ENCODE measurements at places on chromosomes 5 and 9.
A peak's percentile ranks its signal among the peaks of the same experiment; 100 is the strongest.

GRCh38 chr9:124038239-124038638, 26.7 kb downstream of the LHX2 start:
- DNase-seq: peak; percentile 17

DNA sequence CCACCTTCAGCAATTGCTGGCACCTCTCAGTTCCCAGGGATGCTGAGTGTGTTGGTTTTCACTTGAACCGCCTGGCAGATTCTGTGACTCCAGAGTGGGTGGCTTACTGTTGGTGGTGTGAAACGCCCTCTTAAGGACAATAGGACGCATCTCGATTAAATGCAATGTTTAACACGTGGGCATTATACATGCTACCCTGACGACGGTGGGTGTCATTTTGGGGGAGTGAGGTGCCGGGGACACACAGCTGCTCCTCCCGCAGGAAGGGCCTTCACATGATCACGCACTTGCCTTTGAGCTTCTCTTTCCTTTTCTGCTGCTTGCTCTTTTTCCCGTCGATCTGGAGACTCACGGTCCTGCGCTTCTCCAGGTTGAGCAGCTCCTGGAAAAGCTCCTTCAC, 29.7 kb downstream of the DIRAS2 start:
- DNase-seq: no peak

GRCh38 chr9:114501796-114502682, 3.2 kb downstream of the WHRN start:
- DNase-seq: peak; percentile 43

DNA sequence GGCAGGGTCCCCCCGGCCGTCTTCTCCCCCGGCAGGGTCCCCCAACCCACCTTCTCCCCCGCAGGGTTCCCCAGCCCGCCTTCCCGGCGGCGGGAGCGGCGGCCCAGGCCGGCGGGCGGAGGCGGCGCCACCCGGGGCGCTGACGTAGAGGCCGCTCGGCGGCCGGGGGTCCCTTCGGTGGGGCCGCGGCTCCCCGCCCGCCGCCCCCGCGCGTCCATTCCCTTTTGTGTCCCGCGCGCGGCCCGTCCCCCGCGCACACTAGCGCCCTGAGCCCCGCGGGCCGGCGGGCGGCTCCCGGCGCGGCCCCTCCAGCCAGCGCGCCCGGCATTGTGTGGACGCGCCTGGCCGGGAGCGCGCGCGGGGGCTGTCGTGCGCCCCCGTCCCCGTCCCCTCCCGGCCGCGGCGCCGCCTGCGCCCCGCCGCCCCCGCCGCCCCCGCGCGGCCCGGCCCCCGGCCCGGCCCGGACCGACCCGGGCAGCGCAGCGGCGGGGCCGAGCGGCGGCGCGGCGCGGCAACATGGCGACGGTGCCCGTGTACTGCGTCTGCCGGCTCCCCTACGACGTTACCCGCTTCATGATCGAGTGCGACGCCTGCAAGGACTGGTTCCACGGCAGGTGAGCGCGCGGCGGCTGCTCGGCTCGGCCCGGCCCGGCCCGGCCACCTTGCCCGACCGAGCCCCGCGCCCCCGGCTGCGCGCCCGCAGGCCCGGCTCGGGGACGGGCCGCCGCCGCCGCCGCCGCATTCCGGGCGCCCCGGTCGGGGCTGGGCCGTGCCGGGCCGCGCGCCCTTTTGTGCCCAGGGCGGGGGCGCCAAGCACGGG, at the start of gene PHF2:
Gene PHF2, plus strand, starts transcription at position 327 of the 820 bp plus-strand sequence. Its CDS starts 190 bp downstream, at position 517.
- peak; percentile 12 for DNase-seq

DNA sequence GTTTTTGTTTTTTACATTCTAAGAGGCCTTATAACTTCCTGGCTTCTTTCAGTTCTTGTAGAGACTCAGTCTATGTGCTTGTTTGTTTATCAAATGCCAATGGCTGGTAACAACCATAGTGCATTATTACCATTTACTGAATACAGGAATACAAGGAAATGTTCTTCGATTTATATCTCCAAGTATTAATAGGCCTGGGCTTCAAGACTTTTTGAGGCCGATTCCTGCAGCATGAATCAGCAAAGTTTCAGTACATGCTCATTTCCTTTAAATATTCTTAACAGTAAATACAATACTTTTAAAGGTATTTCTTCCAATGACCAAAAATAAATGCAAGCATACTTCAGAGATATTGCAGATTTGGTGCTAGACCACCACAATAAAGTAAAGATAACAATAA, 535.3 kb downstream of the EFNA5 start:
- DNase-seq: no peak

DNA sequence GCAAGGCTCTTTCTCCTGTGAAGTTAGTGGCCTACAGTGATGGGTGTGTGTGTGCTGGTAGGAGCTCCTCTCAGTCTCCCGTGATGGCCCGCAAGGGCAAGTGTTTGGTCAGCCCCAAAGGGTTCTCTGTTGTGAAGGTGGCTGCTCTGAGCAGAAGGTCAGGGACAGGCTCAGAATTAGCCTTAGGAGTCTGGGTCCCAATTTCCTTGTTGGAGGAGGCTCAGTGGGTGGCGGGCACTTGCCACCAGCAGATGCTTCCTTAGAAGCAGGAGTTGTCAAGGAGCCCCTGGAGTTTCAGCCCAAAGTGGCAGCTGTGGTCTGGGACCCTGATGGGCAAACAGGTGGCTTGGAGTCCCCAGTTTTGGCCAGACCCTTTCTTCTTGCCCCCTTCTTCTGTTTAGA, 154.4 kb downstream of the MACROH2A1 start:
- DNase-seq: no peak
